CD4-positive, alpha-beta memory T cell (primary cell): ENCODE measurements at places on chromosomes 1 and 21.

DNA sequence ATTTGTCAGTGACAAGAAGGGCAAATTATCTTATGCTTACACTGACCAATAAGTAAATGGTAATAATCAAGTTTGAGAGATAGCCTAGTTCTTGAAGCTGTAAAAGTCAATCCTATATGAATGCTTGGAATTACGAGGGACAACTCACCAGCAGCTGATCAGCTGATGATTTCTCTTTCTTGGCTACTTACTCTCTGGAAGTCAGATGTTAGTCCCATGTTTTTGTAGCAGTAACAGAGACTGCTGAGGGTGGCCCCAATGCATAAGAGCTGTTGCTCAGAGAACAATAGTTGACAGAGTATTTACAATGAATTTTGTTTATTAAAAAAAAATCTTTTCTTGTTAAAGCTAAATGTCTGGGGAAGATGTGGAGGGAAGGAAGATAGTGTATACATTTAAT lies 39.3 kb downstream of the CD160 start:
- H3K4me3 ChIP-seq, result no peak overlapping the region
- peaks cover 10% of the 10 kb centered on the region for H3K36me3 ChIP-seq
- no peaks in the 10 kb centered on the region for H3K27me3 ChIP-seq
- no peak overlapping the region for H3K27ac ChIP-seq

DNA sequence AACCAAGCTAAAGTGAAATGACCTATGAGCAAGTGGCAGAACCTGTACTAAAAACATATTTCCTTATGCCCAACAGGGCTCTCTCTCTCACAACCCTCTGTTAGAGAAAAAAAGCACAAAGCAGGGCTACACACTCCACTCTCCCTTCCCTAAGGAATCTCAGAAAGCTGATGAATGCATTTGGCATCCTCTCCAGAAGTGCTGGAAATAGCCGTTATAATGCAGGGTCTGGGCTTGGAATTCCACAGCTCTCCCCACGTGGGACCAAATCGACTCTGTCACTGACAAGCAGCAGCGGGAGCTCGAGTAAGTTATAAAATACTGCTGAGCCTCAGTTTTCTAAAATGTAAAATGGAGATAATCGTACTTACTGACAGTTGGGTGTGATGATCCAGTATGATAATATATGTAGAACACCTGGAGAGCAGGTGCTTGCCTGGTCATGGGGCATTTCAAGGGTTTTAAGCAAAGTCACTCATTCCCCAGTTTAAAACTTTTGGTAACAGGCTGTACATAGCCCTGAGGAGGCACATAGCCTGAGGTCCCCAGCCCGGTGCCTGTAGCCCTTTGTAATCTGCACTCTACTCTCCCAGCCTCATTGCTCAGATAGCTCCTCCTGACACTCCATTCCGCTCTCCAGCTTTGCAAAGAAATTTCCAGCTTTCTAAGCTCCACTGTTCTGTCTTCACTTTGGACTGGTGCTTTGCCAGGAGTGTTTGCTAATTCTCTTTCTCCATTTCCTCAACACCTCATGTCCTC lies 175.6 kb upstream of the DAB1 start:
- H3K27ac ChIP-seq, result no peak overlapping the region
- no peak overlapping the region for H3K4me3 ChIP-seq
- no peak for DNase-seq
- H3K36me3 ChIP-seq, result no peaks in the 10 kb centered on the region
- no peaks in the 10 kb centered on the region for H3K4me1 ChIP-seq

DNA sequence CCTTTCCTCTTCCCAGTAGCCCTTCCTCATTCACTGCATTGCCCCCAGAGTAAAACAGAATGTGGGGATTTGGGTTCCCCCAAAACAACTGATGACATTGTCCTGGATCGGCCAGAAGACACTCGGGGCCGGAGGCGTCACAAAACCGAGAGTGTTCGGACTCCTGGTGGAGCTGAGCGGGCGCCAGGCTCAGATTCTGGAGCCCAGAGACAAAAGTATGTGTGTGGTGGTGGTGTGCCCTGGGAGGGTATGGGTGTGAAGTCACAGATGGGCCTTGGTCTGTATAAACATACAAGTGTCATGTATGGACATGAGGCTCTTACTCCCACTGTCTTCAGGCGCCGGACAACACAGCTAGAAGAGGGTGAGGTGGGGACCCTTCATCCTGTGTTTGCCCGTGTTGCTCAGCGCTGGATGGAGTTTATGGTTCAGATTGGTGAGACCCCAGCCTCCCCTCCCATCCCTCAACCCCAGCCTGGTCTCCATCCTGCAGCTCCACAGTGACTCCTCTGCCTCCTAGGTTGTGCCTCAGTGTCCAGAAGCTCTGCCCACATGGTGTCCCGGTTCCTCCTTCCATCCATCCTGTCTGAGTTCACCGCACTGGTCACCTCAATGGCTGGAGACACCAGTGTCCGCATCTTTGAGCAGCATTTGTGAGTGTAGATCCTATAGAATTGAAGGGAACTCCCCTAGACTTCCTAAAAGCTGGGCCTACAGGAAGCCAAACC lies 12.4 kb downstream of the HYI start:
- no peak overlapping the region for H3K27ac ChIP-seq
- no peaks in the 10 kb centered on the region for H3K27me3 ChIP-seq
- H3K4me1 ChIP-seq, result no peaks in the 10 kb centered on the region
- no peak overlapping the region for H3K4me3 ChIP-seq

DNA sequence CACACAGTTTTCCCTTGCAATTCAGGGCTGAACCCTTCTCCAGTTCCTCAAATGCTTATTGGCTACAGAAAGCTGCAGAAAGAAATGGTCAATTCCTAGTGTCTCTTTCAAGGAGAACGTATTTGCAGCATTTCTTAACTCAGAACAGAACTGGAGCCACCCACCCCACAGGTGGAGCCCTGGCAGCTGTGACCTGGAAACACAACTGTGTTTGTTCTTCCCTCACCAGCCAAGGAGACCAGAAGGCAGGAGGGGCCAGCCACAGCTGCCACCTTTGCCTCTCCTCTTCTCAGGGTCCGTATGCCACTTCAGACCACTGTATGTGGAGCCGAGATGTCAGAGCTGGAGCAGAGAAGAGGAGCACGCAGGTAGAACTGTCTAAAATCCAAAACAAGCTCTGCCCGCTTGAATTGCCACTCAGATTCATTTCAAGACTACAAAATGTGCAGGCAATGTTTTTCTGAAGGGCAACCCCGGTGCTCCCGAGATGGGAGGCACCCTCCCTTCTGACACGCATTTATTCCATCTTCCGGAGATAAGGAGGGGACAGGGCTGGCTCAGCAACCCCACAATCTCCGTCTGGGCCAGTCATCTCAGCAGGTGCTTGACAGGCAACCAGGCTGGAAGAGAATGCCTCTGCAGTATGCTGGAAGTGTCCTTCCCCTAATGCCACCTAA lies 16.7 kb downstream of the CD247 start:
- H3K4me1 ChIP-seq, result peaks cover 100% of the 10 kb centered on the region
- H3K36me3 ChIP-seq, result peaks cover 25% of the 10 kb centered on the region
- H3K27ac ChIP-seq, result peak overlapping the region; percentile 36
- H3K27me3 ChIP-seq, result no peaks in the 10 kb centered on the region

DNA sequence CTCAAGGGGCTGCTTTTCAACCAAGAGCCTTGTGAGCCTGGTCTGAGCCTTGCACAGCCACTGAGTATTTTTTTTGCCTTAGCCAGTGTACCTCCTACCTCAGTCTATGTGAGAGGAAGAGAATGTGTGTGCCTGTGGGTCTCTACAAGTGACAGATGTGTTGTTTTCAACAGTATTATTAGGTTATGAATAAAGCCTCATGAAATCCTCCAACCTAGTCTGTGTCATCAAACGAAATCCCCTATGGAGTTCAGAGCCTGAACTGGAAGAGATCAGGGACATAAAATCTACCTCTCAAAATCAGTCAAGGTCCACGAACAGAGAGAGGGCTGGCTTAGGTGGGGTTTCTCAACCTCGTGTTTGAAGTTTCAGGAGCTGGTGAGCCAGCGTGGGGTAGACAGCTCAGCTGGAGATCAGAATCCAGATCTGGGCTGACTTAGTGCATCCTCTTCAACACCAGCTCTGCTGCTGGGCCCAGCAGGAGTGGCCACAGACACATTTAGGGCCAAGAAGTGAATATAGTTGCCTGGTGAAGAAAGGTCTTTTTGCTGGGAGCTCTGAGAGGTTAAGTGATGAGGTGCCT lies 8.2 kb downstream of the XKR8 start:
- no peak overlapping the region for H3K4me3 ChIP-seq
- peaks cover 21% of the 10 kb centered on the region for H3K36me3 ChIP-seq
- no peaks in the 10 kb centered on the region for H3K27me3 ChIP-seq
- no peak for DNase-seq
- peaks cover 13% of the 10 kb centered on the region for H3K4me1 ChIP-seq
- H3K27ac ChIP-seq, result no peak overlapping the region
